ENCODE measurements at places on chromosomes 1 and 21. TPM values are rescaled to one million over a fixed set of nuclear protein-coding genes. Genes with fewer than 3 reads are reported as not detected.

Gene FAM151A
- polyA plus RNA-seq: 0.10 TPM

Gene HLX
- 0.12 TPM for polyA plus RNA-seq

Gene LGR6
- 0.15 TPM for polyA plus RNA-seq

Gene TSPEAR
- not detected for polyA plus RNA-seq

Gene C8A
- polyA plus RNA-seq: not detected

Gene SUMO3
- 89.6 TPM for polyA plus RNA-seq

Gene KRTAP19-3
- polyA plus RNA-seq: not detected

Gene OR10J1
- not detected for polyA plus RNA-seq

Gene KCNJ15
- 58.5 TPM for polyA plus RNA-seq

Gene ARHGEF16
- polyA plus RNA-seq: 7.6 TPM

Gene HMCN1
- polyA plus RNA-seq: 7.1 TPM

Gene CNIH4
- 91.3 TPM for polyA plus RNA-seq

Gene UROD
- polyA plus RNA-seq: 217 TPM

Gene IFI44
- polyA plus RNA-seq: 1.2 TPM

Gene PRKAA2
- polyA plus RNA-seq: 0.03 TPM

Gene THAP3
- polyA plus RNA-seq: 5.4 TPM

Gene FCAMR
- not detected for polyA plus RNA-seq

Gene RSPO1
- polyA plus RNA-seq: not detected

Gene NCDN
- polyA plus RNA-seq: 19.3 TPM

Gene PLEKHN1
- 4.6 TPM for polyA plus RNA-seq

Gene PRAMEF27
- polyA plus RNA-seq: not detected

Gene MEAF6
- 35.0 TPM for polyA plus RNA-seq

Gene TSACC
- 1.1 TPM for polyA plus RNA-seq

Gene B3GALT6
- polyA plus RNA-seq: 12.5 TPM

Gene ARTN
- polyA plus RNA-seq: 47.1 TPM

Gene ARF1
- polyA plus RNA-seq: 595 TPM

Gene HES2
- 29.0 TPM for polyA plus RNA-seq

Gene KRTAP10-7
- not detected for polyA plus RNA-seq

Gene DIRAS3
- 1.6 TPM for polyA plus RNA-seq

Gene CAMK1G
- polyA plus RNA-seq: not detected

Gene PRELP
- 0.03 TPM for polyA plus RNA-seq

Gene PRAMEF26
- polyA plus RNA-seq: not detected

Gene GGPS1
- polyA plus RNA-seq: 18.0 TPM

Gene DNM3
- polyA plus RNA-seq: 3.1 TPM

Gene PTPN14
- polyA plus RNA-seq: 52.9 TPM

Gene RGS18
- polyA plus RNA-seq: 0.16 TPM

Gene INSRR
- polyA plus RNA-seq: not detected

Gene GMEB1
- 8.2 TPM for polyA plus RNA-seq

Gene NFASC
- 12.7 TPM for polyA plus RNA-seq

Gene HOOK1
- polyA plus RNA-seq: 1.9 TPM

Gene ANGPTL7
- polyA plus RNA-seq: not detected

Gene GFI1
- 0.43 TPM for polyA plus RNA-seq

Gene GPA33
- not detected for polyA plus RNA-seq

Gene ITLN2
- 0.26 TPM for polyA plus RNA-seq

Gene TMCC2
- polyA plus RNA-seq: 1.4 TPM

Gene NHLH2
- 0.02 TPM for polyA plus RNA-seq

Gene OR2G6
- not detected for polyA plus RNA-seq

Gene GJA8
- not detected for polyA plus RNA-seq

Gene LCE3E
- polyA plus RNA-seq: 0.19 TPM
